ENCODE measurements at places on chromosomes 16 and 17. TPM values are rescaled to one million over a fixed set of nuclear protein-coding genes. Genes with fewer than 3 reads are reported as not detected.

MPO gene
- total RNA-seq: 0.34 TPM

CTRB2 gene
- total RNA-seq: not detected

SMIM5 gene
- 1.9 TPM for total RNA-seq

C16orf86 gene
- 13.2 TPM for total RNA-seq

OR1A1 gene
- not detected for total RNA-seq

HIRIP3 gene
- total RNA-seq: 14.5 TPM

PPY gene
- not detected for total RNA-seq

TNFRSF17 gene
- total RNA-seq: not detected

MAP2K6 gene
- total RNA-seq: 6.0 TPM

NPIPB9 gene
- 1.9 TPM for total RNA-seq

CPHXL2 gene
- total RNA-seq: not detected

CRAMP1 gene
- total RNA-seq: 6.8 TPM

HSD17B2 gene
- total RNA-seq: not detected

CCL13 gene
- total RNA-seq: 15.0 TPM

SALL1 gene
- 0.66 TPM for total RNA-seq

KIAA0513 gene
- 10.6 TPM for total RNA-seq

GAN gene
- 9.3 TPM for total RNA-seq

KRTAP4-5 gene
- not detected for total RNA-seq

CHMP6 gene
- 18.2 TPM for total RNA-seq

NTN3 gene
- not detected for total RNA-seq

TNP2 gene
- not detected for total RNA-seq

PLK1 gene
- total RNA-seq: 1.1 TPM

NGFR gene
- total RNA-seq: 1.6 TPM

WWP2 gene
- 28.5 TPM for total RNA-seq

CLEC18C gene
- not detected for total RNA-seq

KCTD19 gene
- total RNA-seq: not detected

VASN gene
- total RNA-seq: 13.7 TPM

EPX gene
- not detected for total RNA-seq

MYO15B gene
- 55.1 TPM for total RNA-seq

RSPRY1 gene
- 38.1 TPM for total RNA-seq

SP2 gene
- 9.2 TPM for total RNA-seq

GAST gene
- not detected for total RNA-seq

SLC38A8 gene
- not detected for total RNA-seq

HLF gene
- 8.8 TPM for total RNA-seq

PRSS36 gene
- total RNA-seq: 10.0 TPM

ENPP7 gene
- total RNA-seq: not detected

GALNS gene
- 17.6 TPM for total RNA-seq

SPATA22 gene
- total RNA-seq: 0.51 TPM

ZSCAN10 gene
- total RNA-seq: not detected

CHST6 gene
- not detected for total RNA-seq

SHISA6 gene
- 0.51 TPM for total RNA-seq

SEZ6L2 gene
- total RNA-seq: 0.66 TPM

ANTKMT gene
- total RNA-seq: 12.6 TPM

ALOX12 gene
- total RNA-seq: not detected

KRT9 gene
- total RNA-seq: not detected

NPTX1 gene
- not detected for total RNA-seq

NPIPA8 gene
- not detected for total RNA-seq

CA7 gene
- not detected for total RNA-seq
